ENCODE measurements at places on chromosomes 12 and 14.

GRCh38 chr12:20641106-20641505 lies 54.0 kb upstream of the SLCO1C1 start:
- DNase-seq = no peak

- peak; percentile 45 for DNase-seq
Observed at GRCh38 chr12:89882050-89882449, 173.4 kb upstream of the ATP2B1 start.

- no peak for DNase-seq
Observed at GRCh38 chr12:62865937-62866336, 69.0 kb downstream of the PPM1H start.

DNA sequence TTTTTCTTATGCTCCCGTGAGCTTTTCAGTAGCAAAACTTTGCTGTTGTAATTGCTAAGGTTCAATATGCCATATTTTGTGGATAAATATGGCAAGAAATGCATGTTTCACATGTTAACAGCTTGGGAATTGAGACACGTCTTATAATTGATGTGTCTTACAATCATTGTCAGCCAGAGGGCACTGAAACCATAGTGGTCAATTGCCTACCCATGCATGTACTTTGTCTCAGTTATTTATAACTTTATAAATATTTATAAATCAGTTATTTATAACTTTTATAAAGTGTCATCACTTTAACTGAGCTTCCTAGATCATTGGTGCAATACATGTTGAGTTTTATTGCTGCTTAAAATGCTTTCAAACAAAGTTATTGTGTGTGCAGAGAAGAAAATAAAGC lies 82.0 kb downstream of the CATSPERB start:
- peak; percentile 42 for DNase-seq

GRCh38 chr14:52806115-52806514 lies 14.7 kb upstream of the GNPNAT1 start:
- DNase-seq = no peak

DNA sequence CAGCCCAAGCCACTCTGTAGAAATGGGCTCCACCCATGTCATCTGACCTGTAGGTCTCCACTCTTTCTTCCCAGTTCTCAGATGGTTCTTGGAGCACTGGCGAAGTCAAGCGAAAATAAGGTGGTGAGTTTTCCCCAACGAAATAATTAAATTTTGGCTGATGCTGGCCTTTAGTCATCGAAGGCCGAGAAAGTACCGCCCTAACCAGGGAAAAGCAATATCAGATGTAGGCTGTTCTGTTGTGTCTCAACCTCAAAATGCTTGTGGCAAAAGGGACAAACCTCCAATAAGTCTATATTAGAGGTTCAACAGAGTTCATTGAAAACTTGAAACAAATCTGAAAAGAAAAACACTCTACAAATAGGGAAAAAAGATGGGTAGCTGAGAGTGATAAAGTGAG lies 48.6 kb upstream of the BCAT1 start:
- DNase-seq = no peak

DNA sequence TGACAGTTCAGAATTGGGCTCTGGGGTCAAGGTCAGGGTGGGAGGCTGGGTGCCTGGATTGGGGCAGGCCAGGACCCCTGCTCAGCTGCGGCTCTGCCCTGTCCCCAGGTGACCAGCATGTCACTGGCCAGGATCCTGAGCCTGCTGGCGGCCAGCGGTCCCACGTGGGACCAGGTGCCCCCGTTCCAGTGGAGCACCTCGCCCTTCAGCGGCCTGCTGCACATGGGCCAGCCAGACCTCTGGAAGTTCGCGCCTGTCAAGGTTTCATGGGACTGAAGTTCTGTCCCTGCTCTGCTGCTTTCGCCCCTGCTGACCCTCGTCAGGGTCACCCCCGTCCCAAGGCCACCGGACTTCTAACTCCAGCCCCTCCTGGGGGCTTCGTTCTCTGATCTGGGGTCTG lies 15.3 kb downstream of the SDS start:
- DNase-seq = no peak

GRCh38 chr14:104797115-104798044 lies 1.8 kb upstream of the AKT1 start:
- no peak for DNase-seq

- no peak for DNase-seq
Observed at GRCh38 chr14:32345311-32345791, 16.3 kb downstream of the AKAP6 start.

GRCh38 chr14:68815298-68816182 lies 22.7 kb upstream of the ZFP36L1 start:
- peak; percentile 50 for DNase-seq

- DNase-seq = no peak
Observed at GRCh38 chr14:64733899-64734298, 29.7 kb downstream of the PLEKHG3 start.

- DNase-seq = no peak
Observed at GRCh38 chr14:68076451-68076850, 256.9 kb downstream of the RAD51B start.

DNA sequence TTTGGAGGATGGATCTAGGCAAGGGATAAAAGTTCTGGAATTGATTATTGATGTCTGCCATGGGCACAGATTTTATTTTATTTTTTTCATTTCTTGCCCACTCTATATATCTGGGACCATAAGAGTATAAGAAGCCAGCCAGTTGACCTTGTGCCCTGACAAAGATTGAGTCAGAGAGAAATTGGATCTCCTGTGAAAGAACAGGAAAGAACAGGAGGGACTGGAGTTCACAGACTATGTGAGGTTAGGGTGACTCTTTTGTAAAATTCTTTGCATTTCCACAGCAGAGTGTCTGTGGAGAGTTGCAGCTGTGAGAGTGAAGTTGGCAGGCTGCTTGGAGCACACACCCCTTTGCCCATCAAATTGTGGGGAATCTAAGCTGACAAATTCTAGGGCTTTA lies 358.4 kb upstream of the TBX3 start:
- no peak for DNase-seq

DNA sequence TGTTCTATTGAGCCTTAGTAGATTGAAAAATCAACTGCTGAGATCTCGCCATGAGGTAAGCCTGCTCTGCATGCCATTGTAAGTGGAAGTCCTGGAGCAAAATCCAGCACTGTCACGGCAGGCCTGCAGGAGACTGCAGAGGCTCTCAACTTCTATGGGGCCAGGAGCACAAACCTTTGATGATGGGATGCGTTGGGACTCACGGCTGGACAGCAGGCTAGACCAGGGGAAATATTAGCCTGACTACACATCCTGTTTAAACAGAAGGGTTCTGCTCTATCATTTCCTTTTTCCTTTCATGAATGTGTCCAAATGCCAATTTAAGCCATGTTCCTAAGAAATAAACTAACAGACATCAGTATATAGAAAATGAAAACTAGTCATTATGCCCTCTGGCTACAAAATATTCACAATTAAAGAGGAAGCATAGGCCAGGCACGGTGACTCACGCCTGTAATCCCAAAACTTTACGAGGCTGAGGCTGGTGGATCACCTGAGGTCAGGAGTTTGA lies 33.9 kb upstream of the RASSF8 start:
- no peak for DNase-seq

DNA sequence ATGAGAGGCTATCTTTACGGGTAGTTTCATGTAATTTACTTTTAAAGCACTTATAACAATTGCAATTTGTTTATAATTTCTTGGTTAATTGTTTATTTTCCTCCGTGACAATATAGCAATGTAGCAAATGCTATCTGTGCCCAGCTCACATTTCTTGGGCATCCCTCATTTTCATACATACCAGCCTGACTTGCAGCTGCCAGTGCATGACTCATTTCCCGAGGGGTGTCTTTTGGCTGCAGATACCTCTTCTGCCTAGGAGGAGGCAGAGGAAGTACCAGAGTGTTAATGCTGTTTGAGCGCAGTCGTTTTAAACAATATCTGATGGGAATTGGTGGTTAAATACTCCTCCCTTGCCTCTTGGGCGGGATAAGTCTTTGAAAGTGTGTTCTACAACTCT lies 104.2 kb upstream of the ABCD2 start:
- DNase-seq = peak; percentile 6

DNA sequence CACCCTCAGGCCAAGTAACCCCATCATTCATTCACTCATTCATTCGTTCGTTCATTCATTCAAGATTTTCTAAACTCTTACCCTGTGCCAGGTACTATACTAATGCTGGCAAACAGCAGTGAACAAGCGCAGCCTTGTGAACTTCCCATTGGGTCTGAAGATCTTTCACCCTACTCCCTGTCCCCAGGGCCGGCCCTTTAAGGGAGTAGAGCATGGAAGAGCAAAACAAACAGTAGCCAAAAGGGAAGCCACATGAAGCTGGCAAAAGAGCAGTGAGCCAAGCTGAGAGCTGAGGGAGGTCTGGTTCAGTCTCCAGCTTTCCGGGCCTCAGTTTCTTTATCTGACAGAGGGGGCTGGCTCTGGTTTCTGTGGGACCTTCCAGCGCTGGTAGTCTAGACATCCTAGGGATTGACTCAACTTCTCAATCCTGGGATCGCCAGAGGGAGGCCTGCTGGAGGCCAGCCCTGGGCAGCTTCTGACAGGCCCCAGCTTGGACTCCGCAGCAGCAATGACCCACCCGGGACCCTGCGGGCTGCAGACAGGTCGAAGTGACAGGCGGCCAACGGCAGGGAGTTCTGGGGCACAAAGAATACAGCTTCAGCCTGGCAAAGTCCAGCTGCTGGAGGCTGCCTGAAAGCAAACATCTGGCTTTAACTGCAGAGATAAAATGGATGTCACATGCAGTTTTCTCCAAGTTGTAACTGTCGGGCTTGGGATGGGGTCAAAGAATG lies 27.1 kb downstream of the ACTN1 start:
- DNase-seq = no peak

- no peak for DNase-seq
Observed at GRCh38 chr12:130952171-130952954, 1.3 kb upstream of the ADGRD1 start.

DNA sequence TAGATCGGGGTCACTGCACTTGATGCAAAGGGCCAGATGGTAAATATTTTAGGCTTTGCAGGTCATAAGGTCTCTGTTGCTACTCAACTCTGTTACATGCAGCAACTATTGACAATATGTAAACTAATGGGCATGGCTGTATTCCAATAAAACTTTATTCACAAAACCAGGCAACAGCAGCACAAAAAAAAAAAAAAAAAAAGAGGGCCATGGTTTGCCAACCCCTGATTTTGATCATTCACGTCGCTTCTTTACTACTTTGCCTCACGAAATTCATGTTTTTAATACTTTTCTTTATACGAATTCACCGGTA lies 152.9 kb downstream of the RBM19 start:
- no peak for DNase-seq

- DNase-seq = no peak
Observed at GRCh38 chr12:26157001-26157400, 32.2 kb upstream of the BHLHE41 start.

DNA sequence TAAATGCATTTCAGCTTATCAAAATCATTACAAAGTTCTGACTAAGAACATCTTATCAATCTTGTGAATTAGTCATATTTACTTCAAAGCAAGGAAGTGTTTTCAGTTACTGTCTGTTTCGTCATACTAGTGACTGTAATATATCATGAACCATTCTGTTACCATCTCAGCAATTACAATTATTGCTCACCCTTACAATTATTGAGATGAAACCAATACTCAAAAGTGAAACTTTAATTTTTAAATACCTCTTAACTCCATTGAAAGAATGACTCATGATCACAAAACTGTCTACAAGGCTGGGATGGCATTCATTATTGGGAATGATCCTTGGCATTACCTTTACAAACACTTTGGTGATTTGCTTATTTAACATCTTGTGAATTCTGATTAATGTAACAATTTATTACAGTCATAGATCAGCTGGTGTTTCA lies 90.3 kb downstream of the RPS6KA5 start:
- no peak for DNase-seq

GRCh38 chr12:41956353-41956752 lies 188.3 kb downstream of the GXYLT1 start:
- DNase-seq = no peak

DNA sequence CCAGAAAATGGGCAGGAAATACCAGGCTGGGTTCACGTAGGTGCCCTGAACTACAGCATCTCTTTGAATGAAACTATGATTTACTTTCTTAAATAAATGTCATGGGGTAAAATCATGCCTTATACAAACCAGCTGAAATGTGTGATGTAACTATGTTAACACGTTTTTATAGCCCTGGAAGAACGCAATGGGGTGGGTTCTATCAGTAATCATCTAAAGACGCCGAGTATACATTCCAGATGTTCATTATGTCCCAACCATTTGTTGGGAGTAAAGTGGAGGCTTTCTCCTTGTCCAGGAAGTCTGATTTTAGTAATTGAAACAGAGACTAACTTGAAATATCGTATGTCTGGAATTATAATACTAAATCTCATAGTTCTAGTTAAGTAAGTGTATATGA lies 16.2 kb upstream of the IGF1 start:
- DNase-seq = no peak

GRCh38 chr12:26843311-26843710 lies 10.3 kb upstream of the ITPR2 start:
- DNase-seq = no peak

GRCh38 chr12:109137055-109137454 lies 20.7 kb downstream of the ACACB start:
- no peak for DNase-seq

DNA sequence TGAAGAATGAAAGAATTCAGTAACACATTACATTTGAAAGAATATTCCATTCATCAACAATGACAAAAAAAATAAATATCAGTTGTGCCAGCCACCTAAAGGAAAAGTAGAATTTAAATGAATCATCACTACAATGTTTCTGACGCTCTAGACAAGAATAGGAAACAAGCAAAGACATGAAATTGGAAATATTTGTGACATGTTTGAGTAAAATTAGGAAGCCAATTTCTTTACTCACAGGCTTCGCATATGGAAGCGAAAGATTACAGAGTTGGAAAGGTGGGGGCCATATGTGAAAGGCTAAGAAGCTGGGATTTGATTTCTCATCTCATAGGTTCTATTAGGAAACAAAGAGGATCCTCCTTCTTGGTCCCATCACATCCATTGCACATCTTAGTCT lies 279.0 kb downstream of the IPO8 start:
- DNase-seq = no peak

DNA sequence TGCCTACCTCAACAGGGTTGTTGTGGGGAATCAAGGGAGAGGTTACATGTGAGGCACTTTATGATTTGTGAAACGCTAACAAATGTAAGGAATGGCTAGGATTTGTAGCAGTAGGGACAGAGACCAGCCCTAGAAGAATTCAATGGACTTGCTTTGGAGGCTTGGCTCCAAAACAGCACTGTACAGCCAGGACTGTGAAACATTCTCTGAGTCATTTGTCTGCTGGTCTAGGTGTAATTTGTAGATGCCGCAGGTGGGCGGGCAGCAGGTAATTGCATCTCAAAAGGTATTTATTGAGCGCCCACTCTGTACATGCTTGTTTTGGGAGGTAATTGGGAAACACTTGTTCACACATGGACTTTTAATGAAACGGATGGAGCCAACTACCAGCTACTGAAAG lies 11.4 kb downstream of the SLC7A8 start:
- DNase-seq = no peak

GRCh38 chr12:105420659-105421240 lies 90.3 kb downstream of the C12orf75 start:
- peak; percentile 83 for DNase-seq
